T-helper 17 cell (primary cell): ENCODE measurements at places on chromosomes 4 and X.
A peak's percentile ranks its signal among the peaks of the same experiment; 100 is the strongest.

DNA sequence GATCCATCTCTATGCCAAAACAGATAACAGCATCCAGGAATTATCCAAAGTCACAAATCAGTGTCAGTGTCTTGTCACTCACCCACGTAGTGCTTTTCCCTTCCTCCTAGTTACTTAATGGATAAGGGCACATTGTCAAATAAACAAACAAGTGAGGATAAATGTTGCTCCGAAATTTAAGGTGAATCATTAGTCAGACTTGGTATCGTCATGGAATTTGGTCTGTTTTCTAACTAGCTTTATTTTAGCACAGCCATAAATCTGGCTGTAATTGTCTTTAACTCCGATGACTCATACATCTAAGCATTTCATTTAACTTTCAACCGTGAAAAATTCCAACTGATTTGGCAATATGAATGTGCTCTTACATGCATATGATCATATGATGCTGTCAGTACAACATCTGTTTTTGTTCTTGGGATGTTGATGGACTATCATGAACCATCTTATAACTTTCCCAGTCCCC is 83.3 kb downstream of the SNCA start:
- H3K4me1 ChIP-seq: no peaks in the 10 kb centered on the region
- H3K4me3 ChIP-seq: no peak overlapping the region
- peaks cover 29% of the 10 kb centered on the region for H3K27me3 ChIP-seq

- H3K27ac ChIP-seq: peak overlapping the region; percentile 34
- H3K4me3 ChIP-seq: no peak overlapping the region
- H3K36me3 ChIP-seq: peaks cover 2% of the 10 kb centered on the region
- no peaks in the 10 kb centered on the region for H3K27me3 ChIP-seq
These were observed 11.0 kb downstream of the SRD5A3 start for GRCh38 chr4:55356991-55357461.

- DNase-seq: no peak
- no peak overlapping the region for H3K27ac ChIP-seq
- H3K4me3 ChIP-seq: no peak overlapping the region
- no peaks in the 10 kb centered on the region for H3K4me1 ChIP-seq
These were observed 12.4 kb downstream of the DDX53 start for GRCh38 chrX:23012162-23012561.

DNA sequence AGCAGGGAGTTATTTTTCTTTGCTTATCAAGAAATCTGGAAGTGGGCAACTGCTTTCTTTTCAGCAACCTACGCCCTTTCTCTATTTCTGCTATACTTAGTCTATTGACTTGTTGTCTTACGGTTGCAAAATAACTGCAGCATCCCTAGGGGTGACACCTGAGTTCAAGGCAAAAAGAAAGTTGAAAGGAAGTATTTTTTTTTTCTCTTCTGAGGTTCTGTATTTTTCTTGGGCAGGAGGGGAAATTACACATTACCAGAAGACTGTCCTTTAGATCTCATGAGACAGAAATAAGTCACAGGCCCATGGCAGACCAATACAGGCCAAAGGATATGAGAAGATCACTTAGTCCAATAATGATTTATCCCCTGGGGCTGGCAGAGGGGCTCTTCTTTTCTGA is 204.7 kb upstream of the CASK start:
- peaks cover 19% of the 10 kb centered on the region for H3K4me1 ChIP-seq
- H3K4me3 ChIP-seq: peak overlapping the region; percentile 60
- no peak for DNase-seq
- peak overlapping the region; percentile 80 for H3K27ac ChIP-seq
- H3K27me3 ChIP-seq: no peaks in the 10 kb centered on the region

DNA sequence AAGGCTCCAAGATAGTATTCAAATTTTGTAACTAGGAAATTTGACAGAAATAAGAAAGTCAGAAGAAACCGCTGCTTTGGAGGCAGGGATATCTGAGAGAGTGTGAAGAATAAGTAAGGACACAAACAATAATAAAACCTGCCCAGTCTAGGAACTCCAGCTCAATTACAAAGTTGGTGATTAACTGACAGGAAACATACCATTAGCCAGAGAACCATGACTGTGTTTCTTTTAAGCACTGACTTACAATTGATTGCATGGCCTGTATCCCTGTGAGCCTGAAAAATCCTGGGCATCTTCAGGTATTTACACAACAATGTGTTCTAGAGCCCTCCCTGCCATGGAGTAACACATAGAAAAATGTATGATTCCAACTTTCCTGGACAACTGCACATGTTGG is 127.4 kb downstream of the GRIA3 start:
- no peak overlapping the region for H3K27ac ChIP-seq
- H3K27me3 ChIP-seq: no peaks in the 10 kb centered on the region
- no peak overlapping the region for H3K4me3 ChIP-seq
- H3K36me3 ChIP-seq: no peaks in the 10 kb centered on the region
- H3K4me1 ChIP-seq: no peaks in the 10 kb centered on the region

- no peak overlapping the region for H3K27ac ChIP-seq
- H3K4me3 ChIP-seq: no peak overlapping the region
- H3K4me1 ChIP-seq: no peaks in the 10 kb centered on the region
- H3K27me3 ChIP-seq: no peaks in the 10 kb centered on the region
These were observed 689.0 kb downstream of the GRID2 start for GRCh38 chr4:92992758-92993157.

DNA sequence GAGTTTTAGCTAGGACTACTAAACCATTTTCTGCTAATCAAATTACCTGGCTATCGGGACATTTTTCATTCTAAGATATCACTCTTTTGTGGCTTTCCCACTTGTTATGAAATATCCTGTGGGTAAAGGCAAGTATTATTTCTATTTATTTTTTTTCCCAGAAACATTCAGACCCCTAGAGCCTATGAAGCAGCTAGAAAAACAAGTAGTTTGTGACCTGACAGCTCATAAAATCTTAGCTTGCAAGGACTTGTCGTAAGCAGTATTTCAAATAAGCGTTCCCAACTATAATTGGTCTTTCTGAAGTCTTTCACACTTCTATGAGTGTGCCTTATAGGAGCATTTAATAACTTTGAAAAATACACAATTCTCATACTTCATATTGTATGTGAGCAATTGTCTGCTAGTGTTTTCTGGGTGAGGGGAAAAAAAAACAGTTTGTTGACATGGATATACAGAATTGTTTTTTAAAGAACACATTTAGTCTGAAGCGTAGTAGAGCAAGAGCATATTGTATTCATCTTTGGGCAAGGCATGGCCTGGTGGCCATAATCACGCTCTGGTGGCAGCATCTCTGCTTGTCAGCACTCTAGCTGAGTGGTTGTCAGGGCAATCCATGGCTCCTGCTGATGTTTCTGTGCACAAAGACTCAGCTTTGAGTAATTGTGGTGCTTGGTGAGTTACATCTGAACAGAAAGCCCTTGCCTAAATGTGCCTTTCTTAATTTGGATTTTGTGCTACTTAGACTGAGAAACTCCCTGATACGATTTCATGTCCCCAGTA is 2.6 kb downstream of the MCUB start:
- peaks cover 9% of the 10 kb centered on the region for H3K36me3 ChIP-seq
- H3K4me3 ChIP-seq: peak overlapping the region; percentile 94
- no peaks in the 10 kb centered on the region for H3K27me3 ChIP-seq
- H3K4me1 ChIP-seq: peaks cover 34% of the 10 kb centered on the region
- no peak for DNase-seq

DNA sequence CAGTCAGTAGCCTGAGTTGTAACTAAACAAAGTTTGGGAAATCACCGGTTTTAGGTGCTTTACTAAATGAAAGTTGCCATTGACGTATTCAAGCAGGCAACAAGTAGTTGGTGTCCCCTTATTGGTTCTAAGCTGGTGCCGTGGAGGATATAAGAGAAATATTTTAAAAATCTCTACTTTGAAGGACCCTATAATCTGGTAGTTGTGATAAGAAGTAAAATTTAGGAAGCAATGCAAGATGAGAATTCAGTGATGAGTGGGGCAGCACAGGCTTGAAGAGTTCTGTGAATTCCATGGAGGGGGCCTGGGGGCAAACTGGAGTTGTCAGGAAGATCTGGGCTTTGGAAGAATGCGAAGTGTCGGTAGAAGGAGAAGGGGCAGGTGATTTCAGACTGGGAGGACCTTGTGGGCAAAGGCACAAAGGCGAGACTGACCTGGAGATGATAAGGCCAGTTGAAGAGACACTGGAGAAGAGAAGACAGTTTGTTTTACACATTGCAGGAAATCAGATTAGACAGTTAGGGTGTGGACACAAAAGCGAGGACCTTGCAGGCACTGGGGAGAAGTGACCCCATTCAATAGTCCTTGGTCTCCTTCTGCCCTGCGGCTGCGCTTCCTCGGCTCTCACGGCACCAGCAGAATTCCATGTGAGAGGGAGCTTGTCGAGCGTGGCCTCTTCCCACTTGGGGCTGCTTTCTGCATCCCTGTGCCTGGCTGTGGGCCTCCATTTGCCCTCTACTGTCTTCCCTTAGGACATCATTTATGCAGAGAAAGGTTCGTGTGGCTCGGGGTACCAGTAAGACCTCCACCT is 1.3 kb downstream of the RHOH start:
- H3K4me3 ChIP-seq: peak overlapping the region; percentile 98
- H3K36me3 ChIP-seq: peaks cover 21% of the 10 kb centered on the region
- no peaks in the 10 kb centered on the region for H3K27me3 ChIP-seq
- peak overlapping the region; percentile 99 for H3K27ac ChIP-seq

DNA sequence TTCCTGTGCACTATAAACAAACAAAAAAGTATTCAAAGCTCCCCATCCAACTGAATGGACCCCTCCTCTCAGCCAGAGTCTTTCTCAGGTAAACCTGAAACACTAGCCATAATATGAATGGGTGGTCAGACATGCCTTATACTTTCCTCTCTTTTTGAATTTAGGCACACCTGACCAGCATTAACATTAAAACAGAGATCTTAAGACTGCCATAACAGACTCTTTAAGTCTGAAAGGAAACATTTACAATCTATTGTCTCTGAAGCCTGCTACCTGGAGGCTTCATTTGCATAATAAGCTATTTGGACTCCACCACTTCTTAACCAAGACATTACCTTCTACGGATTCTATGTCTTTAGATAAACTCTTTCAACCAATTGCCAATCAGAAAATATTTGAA is 56.9 kb upstream of the SPIN4 start:
- H3K4me1 ChIP-seq: no peaks in the 10 kb centered on the region
- no peaks in the 10 kb centered on the region for H3K27me3 ChIP-seq
- no peak overlapping the region for H3K4me3 ChIP-seq

DNA sequence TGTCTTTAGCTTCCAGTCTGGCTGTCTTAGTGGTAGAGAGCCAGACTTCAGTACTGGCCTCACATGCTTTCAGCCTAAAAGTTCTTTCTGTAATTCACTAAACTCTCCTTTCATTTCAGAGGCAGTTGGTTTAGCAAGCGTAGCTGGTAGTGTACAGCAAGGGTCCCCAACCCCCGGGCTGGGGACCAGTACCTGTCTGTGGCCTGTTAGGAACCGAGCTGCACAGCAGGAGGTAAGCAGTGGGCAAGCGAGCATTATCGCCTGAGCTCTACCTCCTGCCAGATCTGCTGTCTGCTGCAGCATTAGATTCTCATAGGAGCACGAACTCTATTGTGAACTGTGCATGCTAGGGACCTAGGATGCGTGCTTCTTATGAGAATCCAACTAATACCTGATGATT is 72.0 kb downstream of the QRFPR start:
- H3K4me3 ChIP-seq: no peak overlapping the region
- no peak for DNase-seq
- no peak overlapping the region for H3K27ac ChIP-seq
- H3K27me3 ChIP-seq: no peaks in the 10 kb centered on the region
- H3K36me3 ChIP-seq: no peaks in the 10 kb centered on the region
- peaks cover 7% of the 10 kb centered on the region for H3K4me1 ChIP-seq

DNA sequence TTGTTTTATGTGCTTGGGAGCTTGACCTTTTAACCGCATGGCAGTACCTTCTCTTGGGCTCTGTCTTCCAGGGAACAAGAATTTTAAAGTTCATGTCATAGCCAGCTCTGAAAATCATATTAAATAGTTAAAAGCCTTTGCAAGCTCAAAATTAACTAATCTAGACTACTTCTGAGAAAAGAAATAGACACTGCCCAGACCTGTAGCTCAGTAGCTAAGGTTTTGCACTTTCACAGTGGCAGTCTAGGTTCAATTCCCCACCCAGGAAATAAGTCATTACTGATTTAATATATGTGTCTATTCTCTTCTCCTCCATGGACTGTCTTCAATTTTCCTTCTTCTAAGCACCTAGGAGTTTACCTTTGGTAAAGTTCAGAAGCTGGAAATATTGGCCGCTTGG is 27.4 kb downstream of the HSD17B11 start:
- DNase-seq: no peak
- no peaks in the 10 kb centered on the region for H3K4me1 ChIP-seq
- H3K36me3 ChIP-seq: peaks cover 4% of the 10 kb centered on the region

DNA sequence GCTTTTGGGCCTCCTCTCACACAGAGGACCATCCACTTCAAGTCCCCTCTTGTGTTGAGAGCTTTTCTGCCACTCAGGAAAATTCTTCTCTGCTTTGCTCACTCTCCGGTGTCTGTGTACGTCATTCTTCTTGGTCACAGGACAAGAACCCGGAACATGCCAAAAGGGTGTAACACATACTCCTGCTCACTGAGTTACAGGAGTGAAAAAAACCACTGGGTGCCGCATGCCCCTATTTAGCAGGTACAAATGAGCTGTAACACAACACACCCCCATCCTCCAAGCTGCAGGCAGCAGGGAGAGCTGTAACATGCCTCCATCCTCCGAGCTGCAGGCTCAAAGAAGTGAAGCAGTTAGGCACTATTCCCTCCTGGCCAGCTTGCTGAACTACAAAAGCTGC is 13.0 kb upstream of the CXCL2 start:
- no peak for DNase-seq
- H3K4me3 ChIP-seq: no peak overlapping the region
- H3K27me3 ChIP-seq: peaks cover 21% of the 10 kb centered on the region
- H3K27ac ChIP-seq: no peak overlapping the region
- no peaks in the 10 kb centered on the region for H3K36me3 ChIP-seq

- H3K27ac ChIP-seq: no peak overlapping the region
- H3K4me1 ChIP-seq: peaks cover 17% of the 10 kb centered on the region
- peaks cover 27% of the 10 kb centered on the region for H3K36me3 ChIP-seq
- no peak overlapping the region for H3K4me3 ChIP-seq
- no peak for DNase-seq
These were observed 20.2 kb downstream of the ANAPC4 start for GRCh38 chr4:25397305-25397704.

- H3K4me3 ChIP-seq: no peak overlapping the region
- no peak overlapping the region for H3K27ac ChIP-seq
- H3K4me1 ChIP-seq: no peaks in the 10 kb centered on the region
- DNase-seq: no peak
- no peaks in the 10 kb centered on the region for H3K36me3 ChIP-seq
These were observed 143.5 kb upstream of the GK2 start for GRCh38 chr4:79551555-79551954.
